LHCN-M2 (cell line): ENCODE measurements at places on chromosomes 5 and 9.

DNA sequence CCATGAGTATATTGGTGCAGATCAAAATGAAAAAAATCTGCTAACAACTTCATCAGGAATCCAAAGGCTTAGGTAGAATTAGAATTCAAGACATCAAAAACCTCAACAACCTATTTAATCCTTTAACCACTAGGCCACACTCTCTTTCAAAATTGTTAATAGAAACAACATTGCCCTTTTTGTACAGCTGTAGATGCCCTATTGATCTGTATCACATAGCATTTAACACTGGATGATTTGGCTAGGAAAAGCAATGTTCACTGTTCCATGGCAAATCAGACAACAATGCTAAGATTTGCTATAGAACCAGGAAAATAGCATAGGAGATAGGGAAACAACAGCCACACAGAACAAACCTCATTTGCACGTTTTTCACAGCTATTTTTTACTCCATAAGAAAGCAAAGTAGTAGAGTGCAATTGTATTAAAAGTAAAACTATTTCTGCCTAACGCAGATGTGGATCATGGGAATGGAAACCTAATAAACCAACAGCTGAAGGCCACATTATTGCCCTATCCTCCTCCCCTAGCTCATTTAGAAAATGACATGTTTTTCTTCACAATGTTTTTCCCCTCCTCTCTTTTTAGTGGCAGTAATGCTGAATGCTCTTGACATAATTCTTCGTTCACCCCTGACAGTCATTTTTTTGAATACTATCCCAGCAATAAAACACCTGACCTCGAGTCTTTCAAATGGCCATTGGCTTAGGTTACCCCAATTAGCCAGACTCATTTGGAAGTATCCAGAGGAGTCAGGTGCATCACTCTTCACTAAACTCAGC lies 373.0 kb upstream of the CCNH start:
- no peak for DNase-seq

DNA sequence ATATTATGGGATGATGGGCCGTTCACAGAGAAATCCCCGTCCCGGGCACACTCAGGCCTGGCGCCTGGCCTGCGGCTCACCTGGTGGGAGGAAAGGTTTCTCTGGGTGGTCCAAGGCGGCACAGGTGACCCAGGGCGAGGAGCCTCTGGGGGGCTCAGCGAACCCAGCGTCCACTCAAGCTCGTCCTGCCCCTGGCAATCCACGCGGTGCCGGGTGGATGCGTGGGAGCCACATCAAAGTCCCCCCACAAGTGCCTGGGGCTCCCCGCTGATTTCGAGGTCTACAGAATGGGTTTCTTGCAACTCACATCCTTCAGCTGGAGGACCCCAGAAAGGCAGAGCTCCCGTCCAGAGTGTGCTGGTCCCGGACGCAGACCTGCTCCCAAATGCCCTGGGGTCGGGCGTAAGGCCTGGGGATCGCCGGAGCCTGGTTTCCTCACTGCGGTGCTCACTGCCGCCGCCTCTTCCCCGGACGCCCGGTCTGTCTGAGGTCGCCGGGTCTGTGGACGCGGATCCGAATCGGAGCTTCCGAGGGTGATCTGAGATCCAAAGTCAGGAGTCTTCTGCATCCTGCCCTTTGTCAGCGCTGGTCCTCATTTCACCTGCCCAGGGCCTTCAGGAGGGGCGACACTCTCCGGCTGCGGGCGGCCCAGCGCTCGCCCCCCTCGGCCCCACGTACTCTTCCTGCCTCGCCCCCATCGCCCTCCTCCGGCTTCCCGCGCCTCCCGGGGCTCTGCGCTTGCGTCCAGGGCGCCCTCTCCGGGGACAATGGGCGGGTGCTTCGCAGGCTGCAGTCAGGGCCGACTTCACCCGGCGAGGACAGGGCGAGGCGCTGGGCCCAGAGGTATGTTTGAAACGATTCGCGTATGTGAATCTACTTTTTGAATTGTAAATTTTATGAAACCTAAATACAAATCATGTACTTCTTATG lies 20.0 kb upstream of the RUFY1 start:
- peak; percentile 41 for DNase-seq

GRCh38 chr5:56191656-56192055 lies 41.5 kb downstream of the ANKRD55 start:
- DNase-seq: no peak

- DNase-seq: peak; percentile 92
Measured at GRCh38 chr5:98108497-98108896, 665.0 kb upstream of the RGMB start.

DNA sequence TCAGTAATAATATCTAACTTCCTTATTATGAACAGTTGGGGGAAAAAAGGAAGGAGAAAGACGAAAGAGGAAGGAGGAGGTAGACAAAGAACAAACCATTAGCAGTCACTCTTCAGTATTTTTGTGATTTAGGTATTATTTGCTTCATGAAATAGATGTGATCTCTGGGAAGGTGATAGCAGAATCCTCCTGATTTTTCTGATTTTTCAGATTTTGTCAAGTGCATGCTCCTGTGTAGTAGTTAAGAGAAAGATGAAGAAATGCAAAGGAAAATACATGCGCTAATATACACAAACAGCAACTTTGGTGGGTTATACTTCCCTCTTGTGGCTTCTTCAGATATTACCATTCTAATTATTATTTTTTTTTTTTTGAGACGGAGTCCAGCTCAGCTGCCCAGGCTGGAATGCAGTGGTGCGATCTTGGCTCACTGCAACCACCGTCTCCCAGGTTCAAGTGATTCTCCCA lies 31.6 kb downstream of the LMNB1 start:
- peak; percentile 47 for DNase-seq
